ENCODE measurements at places on chromosomes 3 and 15. TPM values are rescaled to one million over a fixed set of nuclear protein-coding genes. Genes with fewer than 3 reads are reported as not detected.
A peak's percentile ranks its signal among the peaks of the same experiment; 100 is the strongest.

The CLRN1 gene
- total RNA-seq = not detected

- H3K36me3 ChIP-seq = no peaks in the 10 kb centered on the region
- no peak for DNase-seq
- no peaks in the 10 kb centered on the region for H3K27me3 ChIP-seq
Measured at GRCh38 chr15:41128174-41128902, 12.3 kb upstream of the INO80 start.

- H3K27ac ChIP-seq = no peak overlapping the region
- no peak for DNase-seq
- no peak overlapping the region for H3K4me3 ChIP-seq
- peaks cover 12% of the 10 kb centered on the region for H3K36me3 ChIP-seq
Measured at GRCh38 chr3:136612512-136612911, 139.7 kb downstream of the STAG1 start.

- H3K4me3 ChIP-seq = peak overlapping the region; percentile 43
- H3K36me3 ChIP-seq = no peaks in the 10 kb centered on the region
- H3K27me3 ChIP-seq = peaks cover 12% of the 10 kb centered on the region
- DNase-seq = peak; percentile 85
Measured at GRCh38 chr3:157499342-157499963, 3.8 kb downstream of the VEPH1 start.

- H3K27ac ChIP-seq = no peak overlapping the region
- no peak overlapping the region for H3K4me3 ChIP-seq
- H3K4me1 ChIP-seq = no peaks in the 10 kb centered on the region
Measured at GRCh38 chr3:120472121-120472844, 21.5 kb upstream of the FSTL1 start.
